ENCODE measurements at places on chromosomes 2 and 18.

DNA sequence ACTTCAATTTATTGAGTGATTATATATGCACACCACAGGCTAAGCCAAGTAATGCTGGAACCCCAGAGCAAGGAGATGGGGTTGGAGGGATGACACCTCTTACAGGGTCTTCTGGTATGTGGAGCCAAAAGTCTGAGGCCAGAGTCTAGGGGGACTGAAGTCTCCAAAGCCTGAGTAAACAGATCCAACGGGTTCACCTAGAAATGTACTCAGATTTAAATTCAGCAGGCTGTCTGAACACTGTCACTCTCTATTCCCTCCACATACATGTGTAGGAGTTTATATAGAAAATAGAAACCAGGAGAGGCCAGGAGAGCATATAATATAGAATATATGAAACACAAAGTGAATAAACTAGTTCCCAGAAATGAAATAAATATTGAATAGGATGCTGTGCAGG lies 76.1 kb downstream of the PPP1R1C start:
- no peak for ATAC-seq

DNA sequence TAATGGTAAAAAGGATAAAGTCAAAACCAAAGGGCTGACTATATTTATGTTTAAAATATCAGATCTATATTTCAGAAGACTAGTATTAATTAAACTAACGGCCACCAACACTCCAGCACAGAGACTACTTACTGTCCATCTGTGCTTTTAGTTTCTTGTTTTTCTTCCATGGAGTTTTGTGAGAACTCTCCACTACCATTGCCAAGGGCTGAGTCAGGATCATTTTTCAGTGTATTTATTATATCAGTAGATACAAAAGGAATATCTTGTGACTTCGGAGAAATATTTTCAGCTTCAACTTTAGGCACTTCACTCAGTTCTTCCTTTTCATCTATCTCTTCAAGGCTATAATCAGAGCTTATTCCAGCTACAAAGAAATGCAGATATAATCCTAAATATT lies 79.1 kb upstream of the GRB14 start:
- no peak for ATAC-seq

GRCh38 chr2:221517696-221518151 lies 54.4 kb downstream of the EPHA4 start:
- ATAC-seq, result no peak

- ATAC-seq, result no peak
Observed at GRCh38 chr2:219071131-219071816, 10.6 kb upstream of the IHH start.

- no peak for ATAC-seq
Observed at GRCh38 chr18:8688216-8688800, 17.0 kb upstream of the MTCL1 start.

DNA sequence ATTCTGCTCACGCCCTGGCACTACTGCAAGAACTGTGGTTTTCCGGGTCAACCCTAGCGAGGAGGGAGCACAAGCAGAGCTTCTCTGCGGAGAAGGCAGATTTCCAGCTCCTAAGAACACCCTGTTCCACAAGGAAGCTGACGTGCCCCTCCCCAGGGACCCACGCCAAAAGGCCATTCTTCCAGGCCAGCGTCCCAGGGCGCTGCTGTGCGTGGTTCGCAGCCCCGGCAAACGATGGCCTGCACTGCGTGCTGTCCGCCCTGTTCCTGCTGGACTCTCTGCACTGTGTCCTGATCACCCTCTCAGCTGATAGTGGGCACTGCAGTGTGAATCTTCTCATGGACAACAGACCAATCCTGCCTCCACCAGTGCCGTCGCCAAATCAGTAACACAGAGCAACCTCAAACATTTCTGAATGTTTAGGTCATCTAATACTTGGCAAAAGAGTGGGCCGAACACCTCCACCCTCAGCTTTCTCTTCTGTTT lies 49.1 kb downstream of the ADI1 start:
- no peak for ATAC-seq

- ATAC-seq, result no peak
Observed at GRCh38 chr2:153834662-153835061, 37.1 kb upstream of the GALNT13 start.

GRCh38 chr2:168738062-168738461 lies 64.4 kb upstream of the NOSTRIN start:
- ATAC-seq, result peak; percentile 93

- ATAC-seq, result peak; percentile 92
Observed at GRCh38 chr2:133667085-133667484, 98.8 kb upstream of the NCKAP5 start.

DNA sequence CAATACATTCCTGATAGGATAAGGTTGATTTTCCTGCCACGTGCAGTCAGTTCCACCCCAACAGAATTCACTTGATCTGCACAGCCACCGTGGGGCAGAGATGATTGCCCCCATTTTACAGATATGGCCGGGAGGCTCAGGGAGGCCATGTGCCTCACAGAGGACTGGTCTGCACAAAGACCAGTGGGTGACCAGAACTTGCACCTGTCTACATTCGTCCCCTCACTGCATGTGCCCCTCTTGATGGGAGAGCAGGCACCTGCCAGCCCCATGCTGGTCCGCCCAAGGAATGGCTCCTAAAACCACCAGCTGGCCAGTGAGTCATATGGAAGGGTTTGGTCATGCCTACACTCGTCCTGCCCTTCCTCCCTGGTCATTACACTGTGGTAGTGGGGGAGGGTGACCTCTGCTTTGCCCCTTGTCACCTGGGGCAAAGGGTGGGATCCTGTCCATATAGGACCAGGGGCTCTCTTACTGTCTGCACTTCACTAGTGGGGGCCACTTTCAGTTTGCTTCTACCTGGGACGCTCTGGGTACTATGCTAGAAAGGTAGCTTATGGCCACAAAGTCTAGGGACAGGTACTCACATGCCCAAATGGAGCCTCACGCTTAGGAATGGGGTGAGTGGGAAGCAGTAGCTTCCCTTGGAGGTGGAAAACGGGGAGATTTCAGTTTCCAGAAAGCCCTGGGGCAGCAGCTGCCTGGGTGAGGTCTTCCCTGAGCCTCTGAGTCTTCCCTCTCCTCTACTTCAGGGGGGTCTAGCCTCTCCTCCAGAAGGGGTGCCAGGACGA lies 14.7 kb downstream of the RRM2 start:
- ATAC-seq, result peak; percentile 5

- ATAC-seq, result no peak
Observed at GRCh38 chr2:38213619-38214167, 137.7 kb upstream of the CYP1B1 start.

DNA sequence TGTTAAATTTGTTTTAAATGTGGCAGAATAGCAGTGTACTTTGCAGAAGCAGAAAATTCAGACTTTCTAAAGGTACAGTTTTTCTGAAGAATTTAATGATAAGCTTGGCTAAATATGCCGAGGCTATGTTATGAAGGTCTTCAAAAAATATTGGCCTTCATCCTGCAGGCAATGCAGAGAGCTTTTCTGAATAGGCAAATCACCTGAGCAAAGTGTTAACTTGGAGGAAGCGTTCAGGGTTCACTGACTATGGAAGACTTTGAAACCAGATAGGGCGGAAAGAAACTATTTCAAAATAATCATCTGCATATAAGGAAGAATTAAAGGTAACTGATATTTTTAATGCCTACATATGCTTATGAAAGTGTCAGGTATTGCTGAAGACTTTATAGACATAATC lies 133.7 kb upstream of the SETBP1 start:
- ATAC-seq, result no peak

GRCh38 chr18:76468345-76469304 lies 26.4 kb downstream of the ZNF516 start:
- no peak for ATAC-seq

DNA sequence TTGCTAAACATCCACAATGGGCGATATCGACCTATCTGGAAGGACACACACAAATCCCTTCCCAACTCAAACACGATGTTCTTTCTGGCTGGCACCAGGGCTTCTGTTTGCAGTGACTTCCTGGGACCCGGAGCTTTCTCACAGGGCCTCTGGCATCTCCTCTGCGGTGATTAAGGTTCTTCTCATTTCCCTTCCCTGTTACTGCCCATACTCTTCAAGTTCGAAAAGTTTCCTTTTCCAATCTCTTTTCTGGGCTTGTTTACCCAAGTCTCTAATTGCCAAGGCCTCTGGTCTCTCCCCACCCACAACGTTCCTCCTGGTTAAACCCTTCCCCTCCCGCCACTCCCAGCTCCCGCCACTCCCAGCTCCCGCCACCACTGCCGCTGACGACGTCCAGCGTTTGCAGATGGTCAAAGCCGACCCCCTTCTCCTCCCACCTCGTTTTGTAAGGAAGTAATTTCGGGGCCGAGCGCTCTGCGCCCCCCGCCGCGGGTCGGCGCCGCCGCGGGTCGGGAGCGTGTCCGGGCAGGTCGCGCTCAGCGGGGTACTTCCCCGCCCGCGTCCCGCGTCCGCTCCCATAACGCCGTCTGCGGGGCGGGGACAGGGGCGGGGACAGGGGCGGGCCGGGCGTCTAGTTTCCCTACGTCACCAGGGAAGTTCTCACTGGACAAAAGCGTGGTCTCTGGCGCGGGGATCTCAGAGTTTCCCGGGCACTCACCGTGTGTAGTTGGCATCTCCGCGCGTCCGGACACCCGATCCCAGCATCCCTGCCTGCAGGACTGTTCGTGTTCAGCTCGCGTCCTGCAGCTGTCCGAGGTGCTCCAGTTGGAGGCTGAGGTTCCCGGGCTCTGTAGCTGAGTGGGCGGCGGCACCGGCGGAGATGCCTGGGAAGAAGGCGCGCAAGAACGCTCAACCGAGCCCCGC lies at the start of gene PMAIP1:
Gene PMAIP1, plus strand, starts transcription at position 699 of the 924 bp plus-strand sequence. Its CDS starts 182 bp downstream, at position 881.
- peak; percentile 88 for ATAC-seq

DNA sequence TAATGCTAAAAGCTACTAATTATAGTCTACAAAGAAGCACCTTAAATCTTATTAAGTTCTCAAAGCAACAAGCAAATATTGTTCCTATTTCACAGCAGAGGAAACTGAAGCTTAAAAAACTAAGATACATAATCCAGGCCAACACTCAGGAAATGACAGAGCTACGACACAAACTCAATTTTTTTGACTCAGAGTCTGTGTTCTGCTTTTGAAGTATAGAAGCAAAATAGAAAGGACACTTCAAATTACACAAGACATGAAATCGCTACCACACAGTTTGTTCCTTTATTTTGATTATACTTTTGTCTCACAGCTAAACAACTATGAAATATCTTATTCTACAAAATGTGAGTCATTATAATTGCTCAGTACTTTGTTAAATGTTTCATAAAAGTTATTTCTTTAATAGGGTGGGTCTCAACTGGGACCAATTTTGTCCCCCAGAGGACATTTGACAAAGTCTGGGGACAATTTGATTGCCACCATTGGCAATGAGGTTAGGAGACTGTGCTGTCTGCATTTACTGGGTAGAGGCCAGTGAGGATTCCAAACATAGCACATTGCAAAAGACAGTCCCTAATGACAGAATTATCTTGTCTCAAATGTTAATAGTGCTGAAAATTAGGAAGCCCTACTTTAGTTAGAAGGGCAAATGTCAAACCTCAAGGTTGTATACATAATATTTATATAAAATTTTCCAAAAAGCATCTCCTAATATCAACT lies 101.5 kb upstream of the GRB14 start:
- ATAC-seq, result no peak

DNA sequence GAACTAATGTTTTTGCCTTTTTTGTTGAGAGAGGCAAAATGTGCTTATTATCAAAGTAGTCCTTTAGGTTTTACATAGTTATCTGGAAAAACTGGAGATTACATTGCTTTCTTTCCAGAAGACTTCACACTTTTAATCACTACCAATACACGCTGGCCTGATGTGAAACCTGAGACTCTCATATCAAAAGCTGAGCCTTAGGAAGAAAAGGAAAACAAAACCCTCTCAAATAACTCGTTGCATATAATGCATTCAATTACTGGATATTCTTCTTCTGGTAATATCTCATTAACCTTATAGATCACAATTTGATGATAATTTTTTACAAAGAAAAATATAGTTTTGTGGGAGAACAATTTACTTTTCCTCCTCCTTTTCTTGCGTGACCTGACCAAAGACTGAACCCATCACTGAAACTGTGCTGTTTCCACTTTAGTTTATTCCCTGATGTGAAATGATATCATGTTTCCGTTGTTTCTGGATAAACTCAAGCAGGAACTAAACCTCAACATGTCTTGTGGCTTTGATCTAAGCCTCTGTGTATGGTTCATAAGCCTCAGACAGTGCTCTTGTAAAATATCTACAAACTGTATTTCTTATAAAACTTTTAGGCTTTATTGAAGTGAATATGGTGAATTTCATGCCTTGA lies 332.4 kb downstream of the GULP1 start:
- no peak for ATAC-seq

- no peak for ATAC-seq
Observed at GRCh38 chr18:45662468-45662867, 47.2 kb downstream of the SLC14A2 start.

GRCh38 chr2:12060886-12061285 lies 314.5 kb downstream of the LPIN1 start:
- ATAC-seq, result no peak

DNA sequence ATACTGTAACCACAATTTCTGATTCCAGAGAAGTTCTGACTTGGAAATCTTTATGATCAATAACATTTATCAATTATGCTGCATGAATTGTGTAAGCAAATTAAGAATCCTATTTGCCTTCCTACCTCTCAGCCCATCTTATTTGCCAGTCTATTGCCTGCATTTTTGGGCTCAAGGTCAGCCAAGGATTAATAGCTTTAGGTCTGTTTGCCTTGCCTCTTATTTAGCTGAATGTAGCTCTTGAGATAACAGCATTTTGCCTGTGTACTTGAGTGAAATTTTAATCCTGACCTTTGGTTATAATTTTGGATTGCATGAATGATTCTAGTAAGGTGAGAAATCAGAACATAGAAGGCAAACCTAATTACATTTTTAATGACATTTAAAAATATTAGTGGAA lies 51.2 kb downstream of the MYO3B start:
- ATAC-seq, result no peak

DNA sequence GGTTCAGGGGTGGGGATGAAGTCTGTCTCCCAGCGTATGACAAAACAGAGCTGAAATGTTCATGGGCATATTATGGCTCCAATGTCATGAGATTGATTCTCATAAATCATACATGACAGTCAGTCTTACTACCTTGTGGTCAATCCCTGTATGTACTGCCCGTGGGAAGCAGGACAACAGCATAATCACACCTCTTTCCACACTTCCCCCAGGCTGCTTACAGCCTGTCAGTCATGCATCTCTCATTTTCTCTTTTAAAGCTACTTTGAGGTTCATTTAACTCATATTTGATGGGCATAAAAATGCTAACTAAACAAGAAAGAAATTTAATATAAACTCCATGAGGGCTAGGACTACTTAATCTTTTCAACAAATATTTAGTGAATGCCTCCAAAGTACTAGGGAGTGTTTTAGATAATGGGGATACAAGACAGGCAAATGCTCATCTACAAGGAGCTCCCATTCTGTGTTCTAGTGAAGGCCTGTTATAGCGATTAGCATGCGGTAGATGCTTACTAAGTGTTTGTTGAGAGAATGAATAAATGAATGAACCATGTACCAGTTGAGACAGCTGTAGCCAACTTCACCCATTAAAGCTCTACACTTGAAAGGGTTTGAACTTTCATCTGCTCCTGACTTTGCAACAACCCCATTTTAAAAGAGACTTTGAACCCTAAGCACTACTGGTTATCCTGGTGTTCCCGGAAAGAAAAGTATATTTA lies 89.1 kb downstream of the ALPK2 start:
- no peak for ATAC-seq

GRCh38 chr2:196435189-196435588 lies 204.3 kb upstream of the CCDC150 start:
- no peak for ATAC-seq

- no peak for ATAC-seq
Observed at GRCh38 chr2:6159606-6160005, 467.4 kb downstream of the SOX11 start.

GRCh38 chr2:231390667-231391066 lies 4.8 kb upstream of the B3GNT7 start:
- no peak for ATAC-seq

GRCh38 chr18:31046916-31047315 lies 4.4 kb upstream of the DSC3 start:
- ATAC-seq, result no peak
